D341Med (cell line): ENCODE measurements at places on chromosomes 11 and 22.

DNA sequence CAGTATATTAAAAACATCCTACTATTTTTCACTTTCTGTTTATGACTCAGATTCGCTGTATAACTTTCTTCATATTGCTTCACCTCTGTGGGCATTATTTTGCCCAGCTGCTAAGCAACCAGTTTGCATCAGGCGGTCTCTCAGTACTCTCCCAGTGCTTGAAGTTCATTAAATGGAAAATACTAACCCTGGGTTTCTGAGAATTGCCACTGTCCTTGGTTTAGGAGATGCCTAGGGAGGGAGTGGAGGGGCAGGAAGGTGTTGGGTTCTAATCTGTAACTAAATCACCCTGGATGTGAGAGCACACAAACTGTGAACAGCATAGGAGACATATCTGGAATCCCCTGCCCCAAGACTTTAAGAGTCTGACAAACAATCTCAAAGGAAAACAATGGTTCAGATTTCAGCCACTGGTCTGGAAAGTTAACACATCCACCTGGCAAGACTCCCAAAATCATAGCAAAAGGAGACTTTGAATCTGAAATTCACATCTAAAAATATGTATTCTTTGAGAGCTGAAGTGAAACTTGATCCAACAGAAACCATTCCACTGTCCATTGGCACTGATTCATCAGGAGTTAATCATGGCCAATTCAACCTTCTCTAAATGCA, 540.0 kb downstream of the SOX6 start:
- no peak for DNase-seq

- DNase-seq, result no peak
Measured at GRCh38 chr11:116459185-116460045, 313.4 kb downstream of the BUD13 start.

- no peak for DNase-seq
Measured at GRCh38 chr22:17114173-17114897, 6.8 kb downstream of the TMEM121B start.

GRCh38 chr22:35434061-35434710, 34.2 kb downstream of the MCM5 start:
- no peak for DNase-seq

DNA sequence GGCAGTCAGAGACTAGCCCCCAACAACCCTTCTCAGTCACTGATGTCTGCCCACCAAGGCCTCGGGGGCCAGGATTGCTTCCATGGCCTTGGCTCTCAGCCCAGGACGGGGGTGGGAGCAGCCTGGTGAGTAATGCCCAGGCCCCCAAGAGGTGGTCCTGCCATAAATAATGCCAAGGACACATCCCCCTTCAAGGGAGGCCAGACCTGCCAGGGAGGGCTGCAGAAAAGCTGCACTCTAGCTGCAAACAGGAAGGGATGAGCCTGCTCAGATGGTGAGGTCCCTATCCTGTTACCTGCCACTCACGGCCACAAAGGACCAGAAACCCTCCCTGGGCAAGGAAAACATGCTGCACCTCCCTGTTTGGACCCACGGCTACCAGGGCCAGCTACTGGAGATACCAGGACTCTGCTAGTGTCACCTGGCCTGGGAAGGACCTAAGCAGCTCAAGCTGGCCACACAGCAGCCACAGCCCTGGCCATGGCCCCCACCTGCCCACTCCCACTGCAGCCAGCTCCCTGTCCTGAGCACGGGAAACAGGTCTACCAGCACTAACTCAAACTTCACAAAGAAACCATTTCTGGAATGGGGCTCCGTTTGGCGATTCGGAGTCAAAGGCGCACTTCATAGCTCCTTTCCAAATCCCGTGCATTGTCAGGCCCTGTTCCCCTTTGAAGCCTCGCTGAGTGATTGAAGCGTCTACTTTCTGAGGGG, 12.1 kb downstream of the GNB1L start:
- no peak for DNase-seq

GRCh38 chr11:121643479-121644186, 190.9 kb upstream of the SORL1-AS1 start:
- no peak for DNase-seq

- DNase-seq, result no peak
Measured at GRCh38 chr11:124475265-124475664, 29.8 kb upstream of the OR8B8 start.

- DNase-seq, result no peak
Measured at GRCh38 chr11:73374151-73374550, 2.0 kb upstream of the RELT start.

- DNase-seq, result no peak
Measured at GRCh38 chr11:126510621-126511370, 155.3 kb downstream of the ST3GAL4 start.

- DNase-seq, result no peak
Measured at GRCh38 chr11:122486793-122487495, 168.6 kb upstream of the UBASH3B start.

GRCh38 chr11:30984827-30985226, 384.7 kb downstream of the DCDC1 start:
- no peak for DNase-seq

GRCh38 chr11:64603411-64604110, 12.5 kb downstream of the SLC22A12 start:
- no peak for DNase-seq

DNA sequence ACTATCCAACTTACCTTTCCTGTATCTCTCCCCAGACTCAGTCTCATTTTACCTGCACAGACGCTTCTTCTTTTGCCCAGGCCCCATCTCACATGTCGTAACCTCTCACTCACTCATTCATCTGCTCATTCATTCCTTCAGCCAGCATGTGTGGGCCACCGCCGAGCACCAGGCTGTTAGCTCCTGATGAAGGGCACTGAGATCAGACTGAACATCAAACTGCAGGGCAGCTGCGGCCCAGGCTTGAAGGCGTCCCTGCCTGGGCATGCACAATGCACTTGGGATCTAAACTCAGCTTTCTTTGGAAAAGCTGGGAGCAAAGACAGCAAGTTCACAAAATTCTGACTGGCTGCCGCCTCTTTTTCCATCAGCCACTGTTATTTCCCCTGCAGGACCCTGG, 1456.3 kb downstream of the BRD1 start:
- DNase-seq, result no peak

- DNase-seq, result no peak
Measured at GRCh38 chr11:18295316-18295715, 26.6 kb downstream of the HPS5 start.

DNA sequence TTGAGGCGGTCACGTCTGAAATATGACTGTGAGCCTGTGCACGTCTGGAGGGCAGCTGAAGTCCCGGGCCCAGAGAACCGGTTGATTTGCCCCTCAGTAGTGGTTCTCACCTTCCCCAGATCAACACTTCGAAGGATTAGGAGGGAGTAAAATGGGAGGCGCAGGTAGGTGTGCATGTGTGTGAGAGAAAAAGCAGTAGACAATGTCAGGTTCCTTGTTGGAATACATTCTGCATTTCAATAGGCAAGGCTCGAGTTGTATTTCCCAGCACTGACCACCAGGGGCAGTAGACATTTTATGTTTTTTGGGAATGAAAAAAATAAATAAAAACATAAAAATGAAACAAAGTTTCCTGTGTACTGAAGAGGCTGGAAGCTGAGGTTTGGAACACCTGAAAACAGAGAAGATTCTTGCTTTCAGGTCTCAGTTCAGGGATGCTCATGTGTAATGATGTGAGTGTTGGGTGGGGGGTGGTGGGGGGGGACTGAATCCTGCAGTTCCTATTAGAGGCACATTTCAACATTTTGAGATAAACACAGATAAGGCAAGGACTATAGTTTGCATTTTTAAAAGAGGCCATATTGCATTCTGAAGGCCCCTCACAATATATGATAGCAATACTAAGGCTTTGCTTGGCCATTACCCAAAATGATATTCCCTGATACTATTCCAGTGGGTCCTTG, 333.9 kb downstream of the CADM1 start:
- DNase-seq, result peak; percentile 55

GRCh38 chr22:35198738-35199137, 58.6 kb upstream of the HMGXB4 start:
- no peak for DNase-seq

- DNase-seq, result no peak
Measured at GRCh38 chr22:45636683-45637082, 35.0 kb upstream of the ATXN10 start.

- no peak for DNase-seq
Measured at GRCh38 chr22:38009000-38009806, 24.8 kb upstream of the SOX10 start.

DNA sequence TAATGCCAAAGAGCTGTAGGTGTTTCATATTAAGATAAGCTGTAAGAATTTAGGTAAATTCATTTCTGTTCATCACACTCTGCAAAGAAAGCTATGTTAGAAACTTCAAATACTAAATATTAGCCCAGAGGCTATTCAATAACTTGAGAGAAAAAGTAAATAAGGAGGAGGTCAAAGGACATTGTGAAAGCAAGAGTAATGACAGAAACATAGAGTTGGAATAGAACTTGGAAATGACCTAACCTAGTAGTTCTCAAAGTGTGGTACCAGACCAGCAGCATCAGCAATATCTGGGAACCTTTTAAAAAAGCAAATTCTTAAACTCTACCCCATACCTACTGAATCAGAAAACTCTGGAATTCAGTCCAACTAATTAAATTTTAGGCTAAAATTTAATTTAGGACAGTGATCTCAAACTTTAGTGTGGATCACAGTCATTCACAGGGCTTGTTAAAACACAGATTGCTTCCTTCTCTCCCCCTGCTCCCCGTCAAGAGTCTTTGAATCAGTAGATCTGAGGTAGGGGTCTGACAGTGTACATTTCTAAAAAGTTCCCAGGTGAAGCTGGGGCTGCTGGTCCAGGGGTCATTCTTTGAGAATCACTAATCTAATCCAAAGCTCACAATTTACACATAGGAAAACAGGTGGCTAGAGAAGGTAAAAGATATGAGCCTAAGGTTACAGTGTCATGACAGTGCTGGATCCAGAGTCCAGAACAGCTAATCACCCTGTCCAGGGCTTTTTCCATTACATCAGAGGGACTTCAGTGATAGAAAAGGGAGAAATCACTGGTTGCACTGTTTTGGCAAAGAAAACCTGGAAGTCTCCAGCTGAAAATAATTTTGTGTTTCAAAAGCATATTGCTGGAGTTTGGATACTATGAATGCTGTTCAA, 241.1 kb downstream of the SOX6 start:
- DNase-seq, result no peak

GRCh38 chr11:133500435-133500834, 31.9 kb downstream of the OPCML start:
- no peak for DNase-seq

DNA sequence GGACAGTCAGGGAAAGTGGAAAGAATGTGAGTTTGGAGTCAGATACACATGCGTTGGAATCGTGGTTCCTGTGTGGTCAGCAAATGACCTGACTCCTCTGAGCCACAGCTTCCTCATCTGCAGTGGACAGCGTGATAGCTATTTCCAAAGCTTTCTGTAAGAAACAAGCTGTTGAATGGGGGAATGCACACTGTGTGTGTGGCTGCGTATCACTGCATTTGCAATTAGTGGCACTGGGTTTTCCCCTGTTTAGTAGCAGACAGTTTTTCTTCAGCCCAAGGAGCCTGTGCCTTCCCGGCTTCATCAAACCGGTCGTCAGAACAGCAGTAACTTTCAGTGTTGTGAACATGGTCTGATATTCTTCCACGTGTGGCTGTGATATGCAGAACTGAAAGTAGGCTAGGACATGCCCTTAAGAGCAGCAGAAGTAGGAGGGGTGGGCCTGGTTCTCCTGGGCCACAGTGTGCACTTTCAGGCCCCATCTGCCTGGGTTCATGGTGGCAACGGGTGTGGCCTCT, 121.5 kb downstream of the RRAS2 start:
- no peak for DNase-seq

DNA sequence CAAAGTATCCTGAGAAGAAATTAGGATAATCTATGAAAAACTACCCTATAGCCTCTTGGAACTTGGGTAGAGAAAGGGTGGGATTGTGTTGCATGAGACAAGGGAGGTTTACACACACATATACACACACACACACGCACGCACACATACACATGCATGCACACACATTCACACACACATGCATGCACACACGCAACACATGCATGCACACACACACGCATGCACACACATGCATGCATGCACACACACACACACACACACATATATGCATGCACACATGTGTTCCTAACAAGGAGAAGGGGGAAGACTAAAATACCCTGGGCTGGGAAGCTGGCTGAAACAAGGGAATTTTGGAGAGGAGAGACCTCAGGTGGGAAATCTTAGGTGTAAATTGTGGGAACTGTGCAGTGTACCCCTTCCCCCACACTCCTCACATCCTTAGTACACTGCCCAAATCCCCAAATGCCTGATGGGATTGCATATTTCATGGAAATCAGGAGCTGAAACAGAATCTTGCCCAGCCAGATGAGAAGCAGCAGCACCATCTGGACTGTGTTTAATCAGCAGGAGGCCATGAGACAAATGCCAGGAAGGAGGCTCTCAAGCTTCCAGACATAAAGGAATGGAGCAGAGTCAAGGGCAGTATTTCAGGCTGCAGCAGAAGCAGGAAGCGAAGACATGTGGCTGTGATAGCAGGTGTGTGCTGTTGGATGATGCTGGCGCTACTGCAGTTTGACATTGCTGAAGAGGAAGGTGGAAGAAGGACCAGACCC, 14.6 kb upstream of the POLD3 start:
- peak; percentile 36 for DNase-seq

- DNase-seq, result no peak
Measured at GRCh38 chr11:18091731-18092130, 14.2 kb downstream of the SAAL1 start.
